Activated CD4-positive, alpha-beta T cell treated with anti-CD3 and anti-CD28 coated beads for 1 hour (primary cell): ENCODE measurements at places on chromosomes 13 and 19.

DNA sequence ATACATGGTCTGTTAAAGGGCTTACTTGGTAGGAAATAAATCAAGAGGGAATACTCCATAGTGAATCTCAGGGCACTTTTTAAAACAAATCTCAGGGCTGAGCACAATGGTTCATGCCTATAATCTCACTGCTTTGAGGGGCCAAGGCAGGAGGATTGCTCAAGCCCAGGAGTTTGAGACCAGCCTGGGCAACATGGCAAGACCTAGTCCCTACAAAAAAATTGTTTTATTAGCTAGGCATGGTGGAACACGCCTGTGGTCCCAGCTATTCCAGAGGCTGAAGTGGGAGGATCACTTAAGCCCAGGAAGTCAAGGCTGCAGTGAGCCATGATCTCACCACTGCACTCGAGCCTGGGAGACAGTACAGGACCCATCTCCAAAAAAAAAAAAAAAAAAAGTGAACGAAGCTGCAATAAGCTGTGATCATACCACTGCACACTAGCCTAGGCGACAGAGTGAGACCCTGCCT lies 25.2 kb downstream of the ABCC4 start:
- no peak for DNase-seq

DNA sequence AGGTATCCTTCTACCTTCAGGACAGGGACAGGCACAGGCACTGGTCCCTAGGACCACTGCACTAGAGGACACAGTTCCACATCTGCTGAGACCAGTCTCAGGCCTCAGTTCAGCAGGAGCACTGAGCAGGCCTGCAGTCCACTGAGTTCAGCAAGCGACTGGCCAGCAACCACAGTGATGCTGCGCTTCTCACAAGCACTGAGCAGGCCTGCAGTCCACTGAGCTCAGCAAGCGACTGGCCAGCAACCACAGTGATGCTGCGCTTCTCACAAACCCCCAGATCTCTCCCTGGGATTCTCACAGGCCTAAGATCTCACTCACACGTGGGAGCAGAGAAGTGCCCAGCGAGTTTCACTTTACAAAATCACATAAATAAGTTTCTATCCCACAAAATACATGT lies 140.6 kb downstream of the IRS2 start:
- DNase-seq = no peak

- no peak for DNase-seq
Measured at GRCh38 chr19:18234194-18234593, 8.0 kb upstream of the PDE4C start.

GRCh38 chr19:33052352-33052972 lies 12.2 kb downstream of the RHPN2 start:
- DNase-seq = no peak

DNA sequence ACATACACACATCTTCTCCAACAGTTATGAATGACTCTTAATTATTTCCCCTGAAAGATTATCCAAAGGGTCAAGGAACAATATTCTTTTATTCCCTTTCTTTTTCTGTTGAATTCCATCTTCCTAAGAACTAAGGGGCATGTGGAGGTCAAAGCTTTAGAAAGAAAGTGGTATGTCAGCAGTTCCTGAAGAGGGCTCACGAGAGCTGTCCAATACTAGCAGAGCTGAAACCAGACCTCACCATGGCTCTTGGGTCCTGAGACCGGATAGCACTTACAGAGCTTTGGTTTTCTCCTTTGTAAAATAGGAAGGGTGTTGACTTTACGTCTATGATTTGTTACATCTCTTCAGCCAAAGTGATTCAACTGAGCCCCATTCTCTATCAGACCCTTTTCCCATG lies 109.8 kb upstream of the FREM2 start:
- no peak for DNase-seq

DNA sequence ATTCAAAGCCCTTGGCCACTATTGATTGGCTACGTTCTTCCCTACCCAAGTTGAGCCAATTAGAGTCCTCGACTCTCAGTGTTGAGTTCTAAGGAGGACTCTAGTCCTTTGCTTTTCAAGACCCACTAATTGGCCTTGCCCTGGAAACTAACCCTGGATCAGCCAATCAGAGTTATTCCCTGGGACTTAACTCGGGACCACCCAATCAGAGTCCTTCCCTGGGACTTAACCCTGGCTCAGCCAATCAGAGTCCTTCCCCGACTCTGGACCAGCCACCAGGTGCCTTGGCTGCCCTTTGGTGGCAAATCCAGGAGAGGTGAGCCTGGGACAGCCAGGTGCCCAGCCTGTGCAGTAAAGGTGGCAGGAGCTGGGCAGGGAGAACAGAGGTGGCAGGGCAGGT lies 28.7 kb downstream of the ATP8B3 start:
- DNase-seq = no peak

GRCh38 chr13:63403733-63404132 lies 1988.1 kb upstream of the PCDH20 start:
- DNase-seq = no peak

GRCh38 chr19:40147338-40147692 lies 43.9 kb upstream of the MAP3K10 start:
- DNase-seq = no peak

DNA sequence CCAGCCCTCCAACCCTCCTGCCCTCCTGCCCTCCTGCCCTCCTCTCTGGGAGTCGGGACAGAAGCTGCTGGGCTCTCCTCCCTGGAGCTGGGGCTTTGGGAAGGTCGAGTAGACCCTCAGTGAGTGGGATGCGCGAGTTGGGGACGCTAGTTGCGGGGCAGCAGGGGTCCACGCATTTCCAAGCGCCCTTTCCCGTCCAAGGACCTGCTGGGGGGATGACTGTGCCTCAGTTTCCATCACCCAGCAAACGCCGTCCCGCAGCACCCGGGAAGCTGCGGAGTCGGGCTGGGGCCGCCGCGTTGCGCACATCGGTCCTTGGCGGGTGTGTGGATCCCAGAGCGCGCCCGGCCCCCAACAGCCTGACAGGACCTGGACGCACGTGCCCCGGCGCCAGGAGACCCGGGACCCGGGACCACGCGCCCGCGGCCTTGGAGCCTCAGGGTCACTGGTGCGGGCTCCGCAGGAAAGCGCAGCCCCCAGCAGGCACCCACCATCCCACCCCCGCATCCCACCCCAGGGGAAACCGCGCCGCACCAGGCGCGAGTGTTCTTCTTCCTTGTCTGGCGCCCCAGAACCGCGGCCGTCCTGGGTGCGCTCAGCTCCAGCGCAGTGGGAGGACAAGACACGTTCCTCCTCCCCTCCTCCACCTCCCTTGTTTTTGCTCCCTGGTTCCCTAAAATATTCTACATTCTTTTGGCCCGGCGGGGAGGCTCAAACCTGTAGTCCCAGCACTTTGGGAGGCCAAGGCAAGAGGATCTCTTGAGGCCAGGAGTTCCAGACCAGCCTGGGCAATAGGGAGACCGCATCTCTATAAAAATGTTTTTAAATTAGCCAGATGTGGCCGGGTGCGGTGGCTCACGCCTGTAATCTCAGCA lies 9.2 kb downstream of the ONECUT3 start:
- DNase-seq = no peak

GRCh38 chr19:49512970-49513745 lies 697 bp downstream of the FCGRT start:
- no peak for DNase-seq

- DNase-seq = no peak
Measured at GRCh38 chr13:100363874-100364273, 224.7 kb downstream of the GGACT start.

GRCh38 chr13:25136880-25137787 lies 35.0 kb downstream of the AMER2 start:
- no peak for DNase-seq

DNA sequence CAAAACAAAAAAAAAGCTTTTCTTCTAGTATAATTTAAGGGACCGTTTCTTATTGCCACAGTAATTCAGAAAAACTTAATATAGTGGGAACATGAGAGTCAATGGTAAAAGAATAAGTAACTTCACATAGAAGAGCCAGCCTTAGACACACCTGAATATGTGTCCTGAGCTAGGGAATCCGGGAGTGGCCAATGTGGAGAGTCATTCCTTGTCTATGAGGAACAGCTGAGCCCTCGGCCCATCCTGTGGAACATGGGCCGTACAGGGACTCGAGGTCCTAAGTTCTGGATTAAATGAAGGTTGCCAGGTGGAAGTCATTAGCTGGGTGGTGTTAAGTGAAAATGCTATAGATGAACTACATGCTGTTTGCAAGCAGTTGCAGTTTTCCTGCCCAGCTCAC lies 32.2 kb downstream of the EFNB2 start:
- DNase-seq = no peak

DNA sequence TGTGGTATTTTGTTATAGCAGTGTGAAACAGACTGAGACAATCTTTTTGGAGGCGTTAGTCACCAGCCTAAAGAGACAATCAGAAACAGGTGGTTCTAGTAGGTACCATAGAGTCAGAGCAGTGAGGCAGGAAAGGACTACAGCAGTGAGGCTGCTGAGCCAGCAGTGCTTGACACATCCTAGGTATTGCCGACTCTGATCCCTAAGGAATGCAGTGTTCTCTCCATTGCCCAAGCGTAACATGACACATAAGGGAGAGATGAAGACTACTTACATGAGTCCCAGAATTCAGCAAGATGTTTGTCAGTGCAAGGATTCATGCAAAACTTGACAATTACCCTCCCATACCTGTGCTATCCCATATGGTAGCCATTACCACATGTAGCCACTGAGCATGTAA lies 62.4 kb upstream of the XPO4 start:
- DNase-seq = no peak

GRCh38 chr13:95317039-95317989 lies 16.1 kb upstream of the ABCC4 start:
- no peak for DNase-seq

- DNase-seq = no peak
Measured at GRCh38 chr13:44433863-44434765, 60.5 kb downstream of the SERP2 start.

GRCh38 chr13:32669030-32669646 lies 82.9 kb downstream of the PDS5B start:
- DNase-seq = no peak

GRCh38 chr13:92972751-92973150 lies 253.9 kb upstream of the GPC6 start:
- DNase-seq = no peak

DNA sequence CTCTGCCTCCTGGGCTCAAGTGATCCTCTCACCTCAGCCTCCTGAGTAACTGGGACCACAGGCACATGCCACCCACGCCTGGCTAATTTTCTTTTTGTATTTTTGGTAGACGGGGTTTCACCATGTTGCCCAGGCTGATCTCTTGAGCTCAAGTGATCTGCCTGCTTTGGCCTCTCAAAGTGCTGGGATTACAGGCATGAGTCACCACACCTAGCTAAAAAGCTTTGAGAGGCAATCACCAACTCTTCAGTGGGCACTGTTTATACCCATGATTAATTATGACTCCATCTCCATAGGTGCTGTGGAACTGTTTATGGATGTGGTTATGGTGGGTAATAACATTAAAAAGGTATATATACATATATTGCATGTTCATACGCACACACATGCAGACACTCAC lies 7.5 kb upstream of the RBM26 start:
- DNase-seq = no peak
